A673 (cell line): ENCODE measurements at places on chromosomes 6 and 20.

- DNase-seq = no peak
Measured at GRCh38 chr6:131861381-131861780, 53.6 kb downstream of the ENPP1 start.

DNA sequence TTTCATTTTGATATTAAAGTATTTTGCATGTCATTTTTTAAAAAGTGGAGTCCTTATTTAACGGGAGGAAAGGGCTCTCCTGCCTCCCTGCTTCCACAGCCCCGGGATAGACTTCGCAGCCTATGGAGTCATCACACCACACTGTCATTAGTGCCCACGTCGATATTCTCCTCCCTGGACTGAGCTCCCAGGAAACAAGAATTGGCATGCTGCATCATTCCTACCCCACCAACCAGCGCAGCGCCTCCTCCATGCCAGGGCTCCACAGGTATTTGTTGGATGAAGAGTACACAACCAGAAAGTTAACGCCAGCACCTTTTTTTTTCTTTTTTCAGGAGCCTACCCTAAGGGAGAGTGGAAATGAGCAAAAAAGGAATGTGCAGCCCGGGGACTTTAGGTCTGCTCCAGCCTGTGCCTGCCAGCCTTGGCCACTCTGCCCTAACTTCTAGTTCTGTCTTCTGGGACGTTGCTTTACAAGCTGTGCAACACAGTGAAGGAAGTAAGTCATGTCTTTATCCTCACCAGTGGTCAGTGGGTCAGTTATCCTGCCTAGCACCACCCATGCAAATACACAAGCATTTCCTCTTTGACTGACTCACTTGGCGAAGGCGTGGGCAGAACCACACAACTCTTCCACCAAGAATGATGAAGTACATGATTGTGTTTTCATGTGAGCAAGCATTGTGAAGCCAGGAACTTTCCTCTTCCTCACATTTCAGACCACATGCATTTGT, 180.7 kb upstream of the UST start:
- DNase-seq = no peak

DNA sequence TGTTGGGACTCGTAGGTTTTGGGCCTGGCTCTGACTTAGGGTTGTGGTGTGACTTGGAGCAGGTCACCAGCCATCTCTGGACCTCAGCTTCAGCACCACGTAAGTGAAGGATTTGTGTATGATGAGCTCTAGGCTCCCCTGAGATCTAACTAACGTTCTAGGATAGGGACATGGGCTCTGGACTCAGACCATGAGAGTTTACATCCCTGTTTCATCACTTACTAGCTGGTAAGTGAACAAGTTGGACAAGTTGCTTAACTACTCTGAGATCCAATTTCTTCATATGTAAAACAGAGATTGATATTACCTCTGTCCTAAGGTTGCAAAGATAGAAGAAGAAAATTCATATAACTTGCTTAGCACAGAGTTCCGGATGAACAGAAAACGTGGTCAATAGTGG, 20.3 kb upstream of the PNPLA1 start:
- no peak for DNase-seq

- peak; percentile 85 for DNase-seq
Measured at GRCh38 chr6:96939007-96939805, 14.7 kb downstream of the KLHL32 start.

- no peak for DNase-seq
Measured at GRCh38 chr20:64192406-64192805, 28.2 kb downstream of the MYT1 start.

DNA sequence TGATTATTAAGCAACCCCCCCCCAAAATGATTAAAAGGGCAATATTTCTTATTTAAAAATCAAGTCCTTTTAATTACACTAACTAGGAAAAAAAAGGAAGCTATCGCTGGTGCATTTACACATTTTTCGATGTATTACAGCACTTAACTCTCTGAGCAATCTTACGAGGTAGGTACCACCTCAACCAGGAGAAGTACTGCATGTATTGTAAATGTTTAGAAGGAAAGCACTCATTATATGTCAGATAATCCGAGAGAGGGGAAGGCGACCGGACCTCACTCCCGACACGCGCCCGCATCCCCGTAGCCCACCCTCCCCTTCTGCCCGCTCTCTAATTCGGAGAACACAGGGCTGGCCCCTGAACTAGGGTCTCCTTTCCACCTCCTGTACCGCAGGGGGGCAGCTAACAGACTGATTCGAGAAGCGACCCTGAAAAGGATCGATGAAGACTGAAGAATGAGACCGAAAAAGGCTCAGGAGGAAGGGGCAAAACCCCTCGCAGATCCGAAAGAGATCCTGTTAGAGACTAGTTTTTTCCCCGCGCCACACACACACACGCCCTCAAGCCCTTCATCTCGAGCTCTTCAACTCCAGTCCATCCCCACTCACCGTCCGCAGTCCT, 337 bp downstream of the ESF1 start:
- DNase-seq = no peak

GRCh38 chr6:34489207-34489805, 23.4 kb downstream of the PACSIN1 start:
- no peak for DNase-seq

DNA sequence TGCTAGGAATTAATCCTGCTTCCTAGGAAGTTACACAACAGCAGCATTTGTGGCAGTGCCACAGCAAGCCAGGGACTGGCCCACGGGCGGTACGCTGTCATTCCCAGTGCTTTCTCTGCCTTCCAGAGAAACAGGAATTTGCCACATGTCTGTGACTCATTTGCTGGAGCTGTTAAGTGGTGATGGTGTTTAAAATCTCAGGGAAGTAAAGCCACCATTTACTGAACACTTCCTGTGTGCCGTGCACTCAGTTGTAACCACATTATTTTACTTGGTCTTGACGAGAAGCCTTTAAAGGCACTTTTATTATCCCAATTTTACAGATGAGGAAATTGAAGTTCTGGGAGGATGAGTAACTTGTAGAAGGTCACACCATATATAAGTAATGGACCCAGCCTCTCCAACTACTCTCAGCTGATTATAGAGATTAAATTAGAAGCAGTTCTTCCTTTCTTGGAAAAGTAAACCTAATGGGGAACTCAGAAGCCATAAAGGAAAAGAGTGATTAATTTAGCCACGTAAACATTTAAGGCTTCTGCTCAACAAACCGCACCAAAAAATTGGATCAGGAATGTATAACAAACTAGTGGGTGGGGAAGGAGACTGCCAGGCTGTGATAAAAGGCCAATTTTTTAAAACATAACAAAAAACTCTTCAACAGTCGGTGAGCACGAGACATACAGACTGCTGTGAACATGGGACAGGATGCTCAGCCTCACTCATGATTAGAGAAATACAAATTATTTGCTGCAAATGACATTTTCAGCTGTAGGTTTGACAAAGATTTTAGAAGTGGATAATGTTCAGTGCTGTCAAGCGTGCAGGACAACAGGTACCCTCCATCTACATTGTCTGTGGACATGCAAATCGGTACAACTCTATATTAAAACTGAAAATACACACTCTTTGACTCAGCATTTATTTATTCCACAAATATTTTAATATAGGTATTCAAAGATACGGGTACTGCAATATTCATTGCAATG, 311.2 kb downstream of the NRN1 start:
- DNase-seq = peak; percentile 84

GRCh38 chr6:87282743-87283142, 39.6 kb upstream of the SMIM8 start:
- DNase-seq = no peak

- DNase-seq = no peak
Measured at GRCh38 chr6:5103250-5103649, 18.1 kb downstream of the PPP1R3G start.

DNA sequence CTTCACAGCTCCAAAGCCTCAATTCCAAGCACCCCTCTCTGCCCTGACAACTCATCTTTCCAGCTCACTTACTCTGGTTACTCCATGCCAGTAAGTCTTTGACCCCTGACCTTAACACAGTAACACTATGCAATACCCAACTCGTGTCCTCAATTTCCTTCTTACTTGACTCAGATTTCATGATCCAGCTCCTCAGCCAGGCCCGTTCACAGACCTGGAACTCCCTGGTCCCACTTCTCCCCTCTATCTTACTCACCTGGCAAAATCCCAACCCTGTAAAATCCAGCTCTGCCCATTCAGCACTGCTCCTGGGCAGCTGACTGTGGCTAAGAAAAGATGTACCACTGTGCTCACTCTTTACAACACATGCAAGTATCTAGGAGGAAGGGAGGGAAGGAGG, 7.9 kb downstream of the GNL1 start:
- DNase-seq = no peak

DNA sequence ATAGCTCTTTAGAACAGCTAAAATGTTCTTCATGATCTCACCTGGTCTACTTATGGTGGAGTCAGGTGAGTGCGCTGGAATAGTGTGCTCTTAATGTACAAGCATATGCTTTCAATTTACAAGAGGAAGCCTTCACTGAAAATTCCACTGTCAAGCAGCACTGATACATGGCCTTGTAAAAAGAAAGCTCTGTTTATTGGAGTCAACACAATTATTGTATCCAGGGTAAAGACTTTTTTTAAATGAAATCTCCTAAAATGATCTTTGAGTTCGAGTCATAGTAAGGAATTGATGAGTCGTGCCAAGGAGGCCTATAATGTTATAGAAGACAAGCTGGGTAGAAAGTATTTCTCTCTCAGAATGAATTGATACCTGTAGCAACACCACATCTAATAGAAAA, 41.6 kb upstream of the CARMIL1 start:
- no peak for DNase-seq

DNA sequence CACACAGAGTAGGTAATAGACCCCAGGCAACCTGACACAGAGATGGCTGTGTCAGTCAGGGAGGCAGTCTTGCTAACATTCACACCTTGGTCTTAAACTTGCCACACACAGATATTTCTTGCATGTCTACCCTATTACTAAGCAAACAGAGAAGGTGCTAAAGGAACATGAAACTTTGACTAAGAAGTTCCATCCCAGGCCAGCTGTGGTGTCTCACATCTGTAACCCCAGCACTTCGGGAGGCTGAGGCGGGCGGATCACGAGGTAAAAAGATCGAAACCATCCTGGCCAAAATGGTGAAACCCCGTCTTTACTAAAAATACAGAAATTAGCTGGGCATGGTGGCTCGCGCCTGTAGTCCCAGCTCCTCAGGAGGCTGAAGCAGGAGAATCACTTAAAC, 222.4 kb upstream of the JARID2 start:
- no peak for DNase-seq

DNA sequence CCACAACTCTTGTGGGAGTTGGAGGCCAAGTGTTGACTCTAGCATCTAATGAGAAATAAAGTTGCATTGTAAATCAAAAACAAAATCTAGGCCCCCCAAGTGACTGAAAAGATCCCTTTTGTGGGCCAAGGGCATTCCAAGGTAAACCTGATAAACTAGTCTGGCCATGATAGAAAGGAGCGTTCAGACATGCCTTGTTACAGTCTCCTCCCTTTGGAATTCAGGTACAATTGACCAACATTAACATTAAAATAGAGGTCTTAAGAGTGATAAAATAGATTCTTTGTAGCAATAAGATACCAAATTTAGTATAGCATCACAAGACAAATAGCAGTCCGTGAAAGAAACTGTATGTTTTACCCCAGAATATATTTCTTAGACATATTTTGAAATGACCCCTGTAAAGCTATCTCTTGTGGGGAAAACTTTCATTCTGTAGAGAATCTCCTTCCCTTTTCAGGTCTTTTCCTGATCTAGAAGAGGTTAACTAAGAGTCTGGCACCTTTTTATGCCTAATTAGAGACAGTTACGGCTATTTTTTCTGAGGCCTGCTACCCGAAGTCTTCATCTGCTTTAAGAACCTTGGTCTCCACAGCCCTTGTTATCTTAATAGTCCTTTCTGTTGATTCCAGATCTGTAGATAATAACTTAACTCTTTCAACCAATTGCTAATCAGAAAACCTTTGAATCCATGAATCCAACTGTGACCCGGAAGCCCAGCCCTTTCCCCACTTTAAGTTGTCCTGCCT, 495.4 kb upstream of the MMS22L start:
- no peak for DNase-seq

- no peak for DNase-seq
Measured at GRCh38 chr6:112002307-112002706, 51.6 kb upstream of the CCN6 start.

- no peak for DNase-seq
Measured at GRCh38 chr20:55928266-55928665, 77.1 kb downstream of the CBLN4 start.

DNA sequence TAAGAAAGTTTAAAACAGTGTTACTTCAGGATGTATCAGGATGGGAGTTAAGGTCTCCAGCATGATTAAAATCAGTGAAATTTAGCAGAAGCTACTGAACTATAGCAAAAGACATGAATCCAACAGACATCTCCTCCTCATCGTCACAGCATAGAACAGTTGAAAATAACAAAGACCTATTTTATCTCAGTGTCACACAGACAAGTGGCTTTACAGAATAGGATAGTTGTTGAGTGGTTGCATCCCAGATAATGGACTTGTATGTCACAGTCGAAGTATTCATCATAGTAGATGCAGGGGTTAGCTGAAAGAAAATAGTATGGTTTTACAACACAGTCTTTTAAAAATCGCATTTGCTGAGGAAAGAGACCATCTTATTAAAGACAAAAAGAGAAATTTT, 31.2 kb downstream of the CRISP1 start:
- no peak for DNase-seq

DNA sequence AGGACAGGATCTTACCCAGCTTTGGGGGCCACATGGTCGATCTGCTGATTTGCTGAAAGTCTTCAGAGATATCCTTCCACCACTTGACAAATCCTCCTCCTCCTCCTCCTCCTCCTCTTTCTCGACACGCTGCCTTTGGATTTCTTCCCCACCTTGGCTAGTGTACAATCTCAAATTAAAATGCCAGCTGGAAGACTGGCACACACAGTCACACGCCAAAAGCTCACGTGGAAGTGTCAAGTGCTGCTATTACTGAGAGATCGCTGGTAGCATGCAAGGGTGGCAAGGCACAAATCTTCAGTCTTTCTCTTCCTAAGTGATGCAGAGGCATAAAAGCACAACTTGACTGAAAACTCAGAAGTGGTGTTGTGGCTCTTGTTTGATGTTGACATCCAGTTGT, 35.3 kb downstream of the GPR6 start:
- no peak for DNase-seq

DNA sequence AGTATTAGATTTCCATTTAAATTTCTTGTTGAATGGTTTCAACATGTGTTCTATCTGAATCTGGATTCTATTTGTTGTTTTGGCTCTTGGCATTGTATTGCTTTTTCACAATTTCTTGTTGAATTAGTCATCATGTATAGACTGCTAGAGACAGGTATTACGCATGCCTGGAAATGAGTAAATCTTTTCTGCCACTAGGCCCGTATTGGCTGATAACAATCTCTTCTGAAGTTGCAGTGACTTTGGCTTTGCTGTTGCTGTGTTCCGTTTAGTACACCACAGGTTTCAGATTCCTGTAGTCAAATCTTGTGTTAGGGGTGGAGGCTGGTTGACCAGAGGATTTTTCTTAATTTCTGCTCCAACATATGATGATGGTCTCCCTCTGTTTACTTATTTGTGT, 1339.4 kb downstream of the GRIK2 start:
- DNase-seq = no peak

DNA sequence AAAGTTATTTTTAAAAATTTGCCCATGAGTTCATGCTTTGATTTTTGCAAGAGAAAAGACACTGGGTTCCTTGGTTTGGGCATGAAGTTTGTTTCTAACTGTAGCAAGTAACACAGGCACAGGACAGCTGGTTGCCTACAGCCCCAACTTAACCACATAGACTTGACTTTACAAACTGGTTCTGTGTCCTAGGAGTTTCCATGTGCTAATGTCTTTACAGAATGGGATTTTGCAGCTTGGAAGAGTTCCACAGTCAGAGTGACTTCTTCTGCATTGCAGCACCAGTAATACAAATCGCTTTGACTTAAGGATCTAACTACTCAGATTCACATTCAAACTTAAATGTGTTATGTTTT, 44.3 kb downstream of the OR2B2 start:
- peak; percentile 41 for DNase-seq
